Esophagus (tissue), 2 donors: ENCODE measurements at places on chromosomes 13 and 19. TPM values are rescaled to one million over a fixed set of nuclear protein-coding genes. Genes with fewer than 3 reads are reported as not detected.

The TSHZ3 gene
- polyA plus RNA-seq, result 1.9 TPM

The PSG4 gene
- 0.08 TPM for polyA plus RNA-seq

The PTH2 gene
- polyA plus RNA-seq, result not detected

The ERICH4 gene
- not detected for polyA plus RNA-seq

The SF3A2 gene
- 38.2 TPM for polyA plus RNA-seq

The FXYD1 gene
- 21.4 TPM for polyA plus RNA-seq

The LGI4 gene
- polyA plus RNA-seq, result 6.5 TPM
